Activated T-helper 1 cell treated with anti-CD3 and anti-CD28 coated beads, Interleukin-2, amount 50 U/mL, for 16 hours (primary cell): ENCODE measurements at places on chromosomes 1 and 21.
A peak's percentile ranks its signal among the peaks of the same experiment; 100 is the strongest.

GRCh38 chr1:117183112-117183511, 27.6 kb downstream of the VTCN1 start:
- DNase-seq, result no peak

DNA sequence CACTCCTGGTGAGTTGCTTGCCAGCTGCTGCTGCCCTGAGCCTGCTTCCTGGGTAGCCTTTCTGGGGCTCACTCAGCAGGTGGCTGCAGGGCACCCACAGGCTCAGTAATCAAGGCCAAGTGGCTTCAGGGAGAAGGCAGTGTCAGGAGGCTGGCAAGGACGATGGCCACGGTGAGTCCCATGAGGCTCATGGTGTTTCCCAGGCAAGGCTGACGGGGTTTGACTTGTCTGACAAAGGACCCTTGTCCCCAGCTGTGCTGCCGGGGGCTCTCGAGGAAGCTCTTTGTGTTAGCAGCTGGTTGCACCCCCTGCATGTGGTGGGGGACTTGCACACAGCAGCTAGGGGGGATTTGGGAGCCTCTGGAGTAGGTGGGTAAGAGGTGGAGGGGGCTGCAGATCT, 190.5 kb upstream of the C1orf174 start:
- no peak for DNase-seq

DNA sequence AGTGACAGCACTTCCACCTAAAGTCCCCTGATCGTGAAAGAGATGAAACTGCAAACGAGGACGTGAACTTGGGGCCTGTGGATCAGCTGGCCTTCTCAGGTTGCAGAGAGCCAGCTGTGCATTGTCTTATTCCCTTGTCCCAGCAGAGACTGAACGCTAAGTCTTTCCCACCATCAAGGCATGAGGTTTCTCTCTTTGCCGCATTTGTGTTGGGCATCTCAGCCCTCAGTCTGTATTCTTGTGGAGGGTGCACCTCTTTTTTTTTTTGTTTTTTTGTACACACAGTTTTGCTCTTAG, 71.4 kb downstream of the KIF26B start:
- DNase-seq, result no peak

DNA sequence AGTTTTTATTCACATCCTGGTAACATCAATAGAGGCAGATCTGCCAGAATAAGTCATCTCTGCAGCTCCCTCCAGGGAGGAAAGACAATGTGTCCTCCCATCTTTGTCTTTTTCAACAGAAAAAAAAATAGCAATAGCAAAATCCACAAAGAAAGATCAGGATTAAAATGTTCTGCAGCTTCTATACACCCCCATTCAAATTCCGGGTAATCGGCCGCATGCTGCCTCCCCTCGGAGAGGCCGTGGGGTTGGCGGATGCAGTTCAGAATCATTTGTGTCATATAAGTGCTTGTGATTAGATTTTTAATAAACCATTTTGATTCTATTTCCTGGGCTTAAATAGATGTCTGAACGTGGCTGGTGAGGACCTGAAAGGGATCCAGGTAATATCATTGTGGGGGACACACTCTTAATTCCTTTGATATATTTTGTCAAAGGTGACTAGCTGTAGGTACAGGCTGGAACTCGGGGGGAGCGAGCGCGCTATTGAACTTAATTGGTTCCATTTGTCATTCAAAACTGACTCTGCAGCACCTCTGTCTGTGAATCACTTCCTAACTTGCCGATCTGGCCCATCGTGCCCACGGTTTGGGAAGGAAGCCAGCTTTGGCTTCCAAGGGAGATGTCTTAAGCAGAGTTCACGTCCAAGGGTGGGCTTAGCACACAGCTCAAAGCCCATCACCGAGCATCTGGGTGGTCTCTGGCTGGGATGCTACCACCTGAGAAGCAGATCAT, 85.6 kb upstream of the ARHGEF16 start:
- DNase-seq, result no peak

DNA sequence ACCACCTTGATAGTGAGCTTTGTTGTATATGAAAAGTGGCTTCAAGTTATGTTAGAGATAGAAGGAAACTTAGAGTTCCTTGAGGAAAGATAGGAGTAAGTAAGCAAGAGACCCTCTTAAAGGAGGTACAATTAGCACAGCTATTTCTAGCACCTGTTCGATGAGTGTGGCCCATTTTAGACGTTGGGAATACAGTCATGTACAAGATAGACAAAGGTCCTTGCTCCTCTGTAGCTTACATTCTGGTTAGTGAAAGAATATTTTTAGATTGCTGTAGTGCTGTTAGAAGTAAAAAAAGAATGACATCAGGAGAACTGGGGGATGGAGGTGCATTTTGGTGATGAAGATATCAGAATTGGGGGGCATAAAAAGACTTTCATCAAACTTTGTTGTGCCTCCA, 47.5 kb downstream of the MRPS6 start:
- DNase-seq, result no peak

DNA sequence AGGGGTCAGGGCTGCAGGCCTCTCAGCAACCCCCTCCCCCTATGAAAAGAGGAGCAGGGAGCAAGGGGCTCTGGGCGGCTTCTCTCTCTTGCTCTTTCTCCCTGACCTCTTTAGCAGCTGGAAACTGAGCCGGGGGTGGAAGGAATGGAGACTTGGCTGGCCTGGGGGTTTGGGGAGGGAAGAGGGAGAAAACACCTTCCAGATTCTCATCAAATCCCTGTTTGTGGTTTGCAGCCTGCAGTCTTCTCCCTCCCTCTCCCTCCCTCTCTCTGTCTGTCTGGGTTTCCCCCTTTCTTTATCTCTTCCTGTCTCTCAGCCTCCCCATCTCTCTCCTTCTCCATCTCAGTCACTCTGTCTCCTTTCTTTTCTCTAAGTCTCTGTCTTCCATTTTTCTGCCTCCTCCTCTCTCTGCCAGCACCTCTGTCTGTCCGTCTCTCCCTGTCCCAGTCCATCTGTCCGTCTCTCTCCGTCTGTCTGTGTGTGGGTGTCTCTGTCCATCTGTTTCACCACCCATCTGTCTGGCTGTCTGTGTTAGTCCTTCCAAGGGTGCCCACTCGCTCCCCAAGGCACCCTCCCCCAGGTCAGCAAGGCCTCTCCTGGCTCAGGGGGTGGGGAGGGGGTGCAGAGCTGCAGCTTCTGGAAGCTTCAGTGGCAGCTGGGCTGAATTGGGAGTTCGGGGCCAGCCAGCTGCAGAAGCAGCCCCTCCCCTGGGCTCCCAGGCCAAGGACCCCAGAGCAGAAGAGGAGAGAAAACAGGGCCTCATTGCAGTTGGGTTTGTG, 6.2 kb downstream of the AHDC1 start:
- no peak for DNase-seq

GRCh38 chr1:204338360-204338759, 21.4 kb downstream of the PLEKHA6 start:
- DNase-seq, result no peak

DNA sequence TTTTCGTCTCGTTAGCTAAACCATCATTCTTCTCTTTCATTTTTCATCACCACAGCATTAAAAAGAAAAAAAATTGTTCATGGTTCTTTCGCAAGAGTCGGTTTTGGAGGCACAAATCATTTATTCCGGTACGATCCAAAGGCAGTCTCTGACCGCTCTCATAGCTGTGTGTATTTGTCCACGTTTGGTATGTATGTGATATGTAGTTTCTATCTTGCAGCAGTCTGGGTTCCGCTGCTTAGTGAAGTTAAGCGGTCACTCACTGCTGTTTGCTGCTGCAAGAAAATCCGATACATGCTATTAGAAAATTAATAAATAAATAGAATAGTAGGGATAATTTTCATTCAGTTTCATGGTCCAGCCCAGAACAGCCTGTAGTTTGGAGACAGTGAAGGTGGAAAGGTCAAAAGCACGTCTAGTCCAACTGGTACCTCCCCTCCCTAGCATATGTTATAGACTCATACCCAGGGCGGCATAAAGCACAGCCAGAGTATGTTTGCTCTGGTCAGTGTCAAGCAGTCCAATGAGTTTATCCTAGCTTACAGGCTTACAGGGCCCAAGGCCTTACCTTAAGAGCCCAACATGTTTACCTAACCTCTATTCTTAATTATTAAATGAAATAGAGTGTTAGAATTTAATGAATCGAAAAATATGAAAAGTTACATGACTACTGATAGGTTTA, 2.5 kb downstream of the FMN2 start:
- no peak for DNase-seq

- no peak for DNase-seq
Measured at GRCh38 chr1:232978091-232978634, 27.8 kb downstream of the NTPCR start.

DNA sequence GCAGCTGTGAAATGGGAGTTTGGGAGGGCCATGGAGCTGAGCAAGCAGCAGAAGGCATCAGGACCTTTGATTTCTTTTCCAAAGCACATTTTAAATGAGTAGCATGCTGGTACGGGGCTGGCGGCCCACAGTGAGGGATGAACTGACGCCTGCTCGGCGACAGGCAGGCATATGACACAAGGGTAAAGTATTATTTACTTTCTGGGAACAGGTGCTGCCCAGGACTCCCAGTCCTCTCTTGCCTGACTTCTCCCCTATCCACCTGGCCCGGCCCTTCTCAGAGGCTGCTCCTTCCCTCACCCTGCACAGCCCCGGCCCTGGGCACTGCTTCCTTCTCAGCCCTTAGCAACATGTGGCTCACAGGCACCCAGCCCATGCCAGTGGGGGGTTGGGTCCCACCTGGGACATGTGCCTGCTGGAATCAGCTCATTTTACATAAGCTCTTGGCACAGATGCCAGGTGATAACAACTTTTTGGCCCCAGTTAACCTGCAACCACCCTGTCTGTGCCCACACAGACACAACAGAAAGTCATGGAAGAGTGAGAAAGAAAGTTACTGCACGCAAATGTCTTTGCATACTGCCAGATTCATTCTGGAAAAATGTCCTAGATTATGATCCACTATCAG, 112.3 kb upstream of the GADD45A start:
- no peak for DNase-seq

DNA sequence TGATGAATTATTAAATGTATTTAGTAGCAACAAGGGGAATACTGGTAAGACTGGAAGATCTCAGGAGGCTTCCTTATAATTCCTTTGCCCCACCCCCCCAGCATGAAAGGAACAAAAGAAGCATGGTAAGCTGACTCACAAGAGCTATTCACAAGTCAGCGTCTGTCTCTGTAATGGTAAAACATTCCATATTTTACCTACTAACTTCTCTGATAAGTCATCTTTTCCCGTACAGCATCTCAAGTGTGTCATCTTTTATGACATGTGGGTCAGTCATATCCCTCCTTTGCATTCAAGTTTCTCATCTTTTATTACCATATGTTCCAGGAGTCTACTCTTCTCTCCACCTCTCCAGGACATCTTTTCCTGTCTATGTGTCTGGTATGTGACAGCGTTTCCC, 241.3 kb downstream of the PLA2G4A start:
- no peak for DNase-seq

DNA sequence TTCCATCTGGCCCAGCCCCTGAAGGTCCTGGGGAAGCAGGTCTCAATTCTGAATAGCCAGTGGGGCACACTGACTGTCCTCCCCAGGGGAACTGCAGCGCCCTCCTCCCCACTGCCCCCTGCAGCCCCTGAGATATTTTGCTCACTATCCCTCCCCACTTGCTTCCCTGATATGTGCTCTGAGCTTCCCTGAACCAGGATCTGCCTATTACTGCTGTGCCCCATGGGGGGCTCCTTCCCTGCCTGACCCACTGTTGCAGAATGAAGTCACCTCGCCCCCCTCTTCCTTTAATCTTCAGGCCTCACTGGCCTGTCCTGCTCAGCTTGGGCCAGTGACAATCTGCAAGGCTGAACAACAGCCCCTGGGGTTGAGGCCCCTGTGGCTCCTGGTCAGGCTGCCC, 89.8 kb downstream of the PTPRU start:
- DNase-seq, result no peak

DNA sequence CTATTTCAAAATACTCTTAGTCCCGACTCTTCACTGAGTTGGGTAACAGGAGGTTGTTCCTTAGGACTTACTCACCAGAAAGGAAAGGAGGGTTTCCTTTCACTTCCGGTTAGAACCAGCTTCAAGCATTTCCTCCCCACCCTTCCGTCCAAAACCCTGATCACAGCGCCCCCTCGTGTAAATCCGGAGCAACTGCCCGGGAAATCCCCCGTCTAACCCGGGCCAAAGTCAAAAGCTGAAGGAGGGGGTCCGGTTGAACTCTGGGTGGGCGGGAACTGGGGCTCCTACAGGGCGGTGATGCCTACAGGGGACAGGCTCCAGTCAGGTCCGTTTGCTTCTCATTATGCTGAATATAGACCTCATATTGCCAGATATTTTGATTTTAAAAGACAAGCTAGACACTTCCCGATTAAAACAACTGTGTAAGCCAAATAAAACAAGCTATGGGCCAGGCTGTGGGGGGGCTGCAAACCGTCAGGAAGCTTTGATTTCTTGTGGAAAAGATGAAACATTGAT, 15.0 kb upstream of the MTARC2 start:
- peak; percentile 58 for DNase-seq

- DNase-seq, result no peak
Measured at GRCh38 chr1:18348354-18348753, 132.4 kb upstream of the KLHDC7A start.

DNA sequence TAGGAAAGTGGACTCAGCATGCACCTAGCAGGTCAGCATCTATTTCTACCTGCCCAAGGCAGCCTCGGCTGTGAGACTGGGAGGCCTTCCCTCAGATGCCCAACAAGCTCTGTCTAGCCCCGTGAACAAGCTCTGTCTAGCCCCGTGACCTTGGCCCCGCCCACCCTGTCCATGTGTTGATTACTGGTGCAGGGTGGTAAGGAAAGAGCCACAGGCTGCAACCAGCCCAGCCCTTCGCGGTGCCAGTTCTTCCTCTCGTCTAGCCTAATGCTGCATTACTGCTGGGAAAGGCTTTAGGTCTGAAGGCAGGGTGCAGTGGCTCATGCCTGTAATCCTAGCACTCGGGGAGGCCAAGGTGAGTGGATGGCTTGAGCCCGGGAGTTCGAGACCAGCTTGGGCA, 2.2 kb downstream of the GPR153 start:
- DNase-seq, result no peak

GRCh38 chr1:68590473-68590872, 93.6 kb upstream of the DEPDC1 start:
- DNase-seq, result no peak

- no peak for DNase-seq
Measured at GRCh38 chr1:10253149-10253548, 42.8 kb downstream of the KIF1B start.

- peak; percentile 5 for DNase-seq
Measured at GRCh38 chr1:112956544-112957132, 642 bp upstream of the SLC16A1 start.

- no peak for DNase-seq
Measured at GRCh38 chr1:206893380-206893779, 3.9 kb upstream of the IL24 start.

DNA sequence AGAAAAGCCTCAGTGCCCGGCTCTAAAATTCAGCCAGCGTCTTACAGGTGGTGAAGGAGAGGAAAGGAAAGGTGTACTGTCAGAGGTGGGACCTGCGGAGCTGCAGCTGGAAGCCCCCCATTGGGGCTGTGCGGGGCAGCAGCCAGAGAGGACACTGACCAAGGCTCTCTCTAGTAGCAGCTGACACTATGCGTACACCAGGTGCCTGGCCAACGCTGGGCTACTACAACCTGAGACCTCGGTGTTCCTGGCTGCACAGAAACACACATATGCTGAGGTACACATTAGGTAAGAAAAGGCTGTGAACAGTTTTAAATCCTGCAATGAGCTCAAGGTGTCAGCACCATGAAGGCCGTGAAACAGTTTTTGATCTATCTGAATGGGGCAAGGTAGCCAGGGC, 55.5 kb upstream of the EDN2 start:
- DNase-seq, result no peak
